Cerebellar cortex (tissue), 1 donor: ENCODE measurements at places on chromosomes 7 and 10.
A peak's percentile ranks its signal among the peaks of the same experiment; 100 is the strongest.

DNA sequence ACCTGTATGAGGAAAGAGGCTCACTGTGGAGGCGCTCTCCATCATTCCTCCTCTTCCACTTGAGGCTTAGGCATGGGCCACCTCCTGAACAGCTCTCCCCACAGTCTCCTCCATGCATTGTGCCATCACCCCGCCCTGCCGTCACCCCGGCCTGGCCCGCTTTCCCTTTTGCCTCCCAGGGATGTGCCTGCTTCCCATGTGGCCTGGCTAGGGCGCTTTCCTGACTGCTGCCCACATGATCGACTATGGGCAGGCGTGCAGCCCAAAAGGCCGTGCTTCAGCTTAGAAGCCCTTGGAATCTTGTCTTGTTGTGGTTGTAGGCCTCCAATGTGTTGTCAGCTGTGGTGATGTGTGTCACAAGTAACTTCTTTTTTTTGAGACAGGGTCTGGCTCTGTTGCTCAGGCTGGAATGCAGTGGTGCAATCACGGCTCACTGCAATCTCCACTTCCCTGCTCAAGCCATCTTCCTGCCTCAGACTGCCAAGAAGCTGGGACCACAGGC, 1.8 kb upstream of the ACTR3C start:
- no peak for DNase-seq

GRCh38 chr7:22329816-22330524, 27.0 kb downstream of the RAPGEF5 start:
- DNase-seq = no peak

- DNase-seq = peak; percentile 69
Observed at GRCh38 chr7:149147072-149147751, at the start of gene ZNF398. Gene ZNF398, plus strand, starts transcription at chr7:149147453. Its CDS starts 290 bp downstream, at chr7:149147743.

DNA sequence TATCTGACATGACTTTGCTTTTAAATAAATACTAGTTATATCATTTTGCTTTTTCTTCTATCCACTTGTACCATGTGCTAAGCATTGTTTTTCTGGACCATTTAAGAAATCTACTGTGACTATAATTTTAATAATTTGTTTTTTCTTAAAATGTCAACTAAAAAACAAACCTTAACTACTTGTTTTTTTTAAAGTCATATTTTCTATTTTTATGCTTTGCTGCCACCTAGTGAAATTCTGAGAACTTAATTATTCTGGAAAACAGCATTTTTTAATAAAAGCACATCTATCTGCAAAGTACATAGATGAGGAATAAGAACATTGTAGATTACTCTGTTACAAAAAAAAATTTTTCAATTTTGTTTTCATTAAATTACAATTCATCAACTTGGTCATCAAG, 47.4 kb downstream of the ORC5 start:
- DNase-seq = peak; percentile 75

DNA sequence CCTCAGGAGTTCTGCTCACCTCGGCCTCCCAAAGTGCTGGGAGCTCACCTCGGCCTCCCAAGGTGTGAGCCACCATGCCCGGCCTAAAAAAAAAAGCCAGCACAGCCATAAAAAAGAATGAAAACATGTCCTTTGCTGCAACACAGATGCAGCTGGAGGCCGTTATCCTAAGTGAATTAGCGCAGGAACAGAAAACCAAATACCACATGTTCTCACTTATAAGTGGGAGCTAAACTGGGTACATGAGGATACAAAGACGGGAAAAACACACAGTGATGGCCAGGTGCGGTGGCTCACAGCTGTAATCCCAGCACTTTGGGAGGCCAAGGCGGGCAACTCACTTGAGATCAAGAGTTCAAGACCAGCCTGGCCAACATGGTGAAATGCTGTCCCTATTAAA, 20.9 kb downstream of the PSPH start:
- no peak for DNase-seq

DNA sequence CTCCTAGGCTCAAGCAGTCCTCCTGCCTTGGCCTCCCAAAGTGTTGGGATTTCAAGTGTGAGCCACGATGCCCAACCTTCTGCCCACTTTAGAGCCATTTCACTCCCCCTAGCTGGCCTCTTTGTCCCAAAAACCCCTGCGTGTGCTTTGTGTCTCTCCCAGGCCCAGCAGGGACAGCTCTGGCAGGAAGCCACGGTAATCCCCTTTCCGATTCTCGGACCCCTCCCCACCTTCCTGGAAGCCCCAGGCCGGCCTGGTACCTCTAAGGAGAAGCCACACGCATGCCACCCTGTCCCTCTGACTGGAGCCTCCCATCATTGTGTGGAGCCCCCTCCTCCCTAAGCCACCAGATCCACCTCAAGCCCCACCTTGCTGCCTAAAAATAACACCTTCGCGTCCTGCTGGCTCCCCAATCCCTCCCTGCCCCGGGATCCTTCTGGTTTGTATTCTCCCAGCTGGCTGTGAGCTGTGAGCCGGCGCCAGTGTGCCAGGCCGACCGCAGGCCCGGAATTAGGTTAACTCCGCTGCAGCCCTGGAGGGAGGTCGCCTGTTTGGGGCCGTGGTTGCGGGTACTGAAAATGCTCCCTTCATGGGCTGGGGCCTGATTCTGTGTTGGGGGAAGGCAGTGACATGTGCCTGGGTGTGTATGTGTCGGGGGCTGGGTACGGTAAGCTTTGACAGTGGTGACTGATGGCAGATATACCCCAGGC, 16.4 kb upstream of the SRRM3 start:
- peak; percentile 70 for DNase-seq

GRCh38 chr7:20998309-20998708, 211.6 kb upstream of the SP8 start:
- no peak for DNase-seq

DNA sequence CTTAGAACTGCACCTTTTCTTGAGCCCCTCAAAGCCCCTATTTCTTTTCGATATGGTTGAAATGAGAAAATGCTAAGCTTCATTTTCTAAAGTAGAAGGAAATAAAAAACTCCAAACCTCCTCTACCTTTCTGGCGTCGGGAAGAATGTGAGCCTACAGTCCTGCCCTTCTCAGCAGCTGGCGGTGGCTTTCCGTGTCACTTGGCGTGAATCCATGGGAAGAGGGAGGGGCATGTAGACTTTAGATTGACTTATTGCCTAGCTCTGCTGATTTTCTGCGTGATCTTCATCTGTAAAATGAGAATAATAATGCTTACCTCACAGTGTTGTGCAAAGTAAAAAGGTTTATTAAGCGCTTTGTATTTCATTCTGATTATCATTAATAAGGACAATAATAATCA, 35.0 kb downstream of the PRR15 start:
- no peak for DNase-seq

DNA sequence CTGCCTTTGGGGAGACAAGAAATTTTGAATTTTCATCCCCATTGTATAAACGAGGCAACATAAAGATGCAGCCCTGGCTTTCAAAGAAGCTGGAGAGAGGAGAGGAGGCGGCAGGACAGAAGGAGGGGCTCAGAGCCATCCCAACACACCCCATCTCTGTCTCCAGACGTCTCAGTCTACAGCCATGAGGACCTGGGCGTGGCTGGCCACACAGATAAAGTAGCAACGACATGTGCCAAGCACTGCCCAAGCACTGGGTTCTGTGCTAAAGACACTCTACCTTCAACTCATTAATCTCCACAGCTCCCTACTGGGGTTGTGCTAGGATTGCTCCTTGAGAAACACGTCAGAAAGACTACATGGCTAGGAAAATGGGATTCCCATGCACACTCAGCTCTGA, 65.2 kb downstream of the DLG5 start:
- DNase-seq = no peak

DNA sequence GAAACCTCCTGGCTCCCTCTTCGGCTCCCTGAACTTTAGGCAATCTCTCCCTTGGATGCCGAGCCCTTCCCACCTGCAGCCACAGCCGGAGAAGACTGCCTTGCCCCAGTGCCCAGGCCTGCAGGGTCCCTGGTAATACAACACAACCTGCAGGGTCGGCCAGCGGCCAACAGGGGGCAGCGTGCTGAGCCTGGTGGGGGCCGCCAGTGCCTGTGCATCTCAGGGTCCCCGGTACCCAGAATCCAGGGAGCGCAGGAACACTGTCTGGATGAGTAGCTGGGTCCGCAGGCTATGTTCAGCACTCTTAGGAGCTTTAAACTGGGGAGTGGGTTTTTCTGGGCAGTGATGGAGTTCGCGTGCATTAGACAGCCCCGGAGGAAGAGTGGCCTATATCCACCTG, 17.5 kb upstream of the C10orf71 start:
- DNase-seq = no peak

- DNase-seq = no peak
Observed at GRCh38 chr10:90373911-90374310, 483.9 kb downstream of the HTR7 start.

- no peak for DNase-seq
Observed at GRCh38 chr10:65413001-65413400, 1512.8 kb upstream of the LRRTM3 start.

DNA sequence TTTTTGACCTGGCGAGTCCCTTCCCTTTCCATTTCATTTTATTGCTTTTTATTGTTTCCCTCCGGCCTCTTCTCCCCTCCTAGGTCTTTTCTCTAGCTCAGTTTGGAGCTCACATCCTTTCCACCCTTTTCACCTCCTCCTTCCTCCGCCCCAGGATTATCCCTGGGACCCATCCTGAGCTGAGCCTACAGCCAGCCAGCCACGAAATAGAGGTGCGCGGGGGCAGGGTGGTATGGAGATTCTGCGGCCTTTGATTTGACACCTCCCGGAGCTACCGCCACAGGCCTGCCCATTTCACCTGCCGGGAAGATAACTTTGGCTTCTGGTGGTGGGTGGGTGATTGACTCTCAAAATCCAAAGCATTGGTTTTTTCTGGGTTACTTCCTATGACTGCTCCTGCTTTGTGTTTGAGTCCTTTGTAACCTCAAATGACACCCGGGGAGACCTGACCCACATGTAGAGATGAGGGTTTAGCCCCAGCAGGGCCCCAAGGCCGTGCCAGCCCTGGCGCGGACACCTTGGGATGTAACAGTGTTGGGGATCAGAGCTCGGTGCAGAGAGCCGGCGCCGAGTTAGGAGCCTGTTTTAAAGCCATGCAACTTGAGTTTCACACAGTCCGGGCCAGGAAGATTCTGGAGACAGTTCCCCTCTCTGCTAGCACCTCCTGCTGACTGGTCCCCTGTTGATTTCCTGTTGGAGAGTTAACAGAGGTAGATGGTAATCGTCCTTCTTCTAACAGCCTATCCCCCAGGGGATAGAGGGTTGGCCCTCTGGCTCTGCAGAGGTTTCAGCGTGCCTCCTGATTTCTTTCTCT, 1.5 kb downstream of the DUSP5 start:
- peak; percentile 77 for DNase-seq

GRCh38 chr7:158329686-158330085, 257.9 kb downstream of the PTPRN2 start:
- no peak for DNase-seq

DNA sequence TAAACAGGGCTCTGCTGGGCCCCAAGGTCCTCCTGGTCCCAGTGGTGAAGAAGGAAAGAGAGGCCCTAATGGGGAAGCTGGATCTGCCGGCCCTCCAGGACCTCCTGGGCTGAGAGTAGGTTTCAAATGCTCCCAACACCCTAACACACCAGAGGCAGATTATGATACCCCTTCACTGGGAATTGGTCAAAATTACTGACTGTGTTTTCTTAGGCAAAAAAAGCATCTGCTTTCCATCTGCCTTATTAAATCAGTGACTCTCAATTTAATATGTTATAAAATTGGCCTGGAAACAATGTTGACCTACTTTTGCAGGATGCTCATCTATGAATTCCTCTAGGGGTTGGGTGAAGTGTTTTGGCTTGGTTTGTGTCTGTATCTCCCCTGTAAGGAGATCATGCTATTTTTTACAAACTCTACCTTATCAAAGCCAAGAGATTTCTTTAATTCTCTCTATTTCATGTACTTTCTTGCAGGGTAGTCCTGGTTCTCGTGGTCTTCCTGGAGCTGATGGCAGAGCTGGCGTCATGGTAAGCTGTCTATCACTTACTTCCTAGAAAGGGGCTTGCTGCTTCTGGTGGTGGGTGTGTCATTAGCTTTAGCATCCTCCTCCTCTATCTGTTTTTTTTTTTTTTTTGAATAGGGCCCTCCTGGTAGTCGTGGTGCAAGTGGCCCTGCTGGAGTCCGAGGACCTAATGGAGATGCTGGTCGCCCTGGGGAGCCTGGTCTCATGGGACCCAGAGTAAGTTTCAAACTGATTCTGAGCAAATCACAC, 15.9 kb downstream of the COL1A2 start:
- DNase-seq = no peak

- peak; percentile 7 for DNase-seq
Observed at GRCh38 chr10:91220954-91221675, 652 bp downstream of the PCGF5 start.

DNA sequence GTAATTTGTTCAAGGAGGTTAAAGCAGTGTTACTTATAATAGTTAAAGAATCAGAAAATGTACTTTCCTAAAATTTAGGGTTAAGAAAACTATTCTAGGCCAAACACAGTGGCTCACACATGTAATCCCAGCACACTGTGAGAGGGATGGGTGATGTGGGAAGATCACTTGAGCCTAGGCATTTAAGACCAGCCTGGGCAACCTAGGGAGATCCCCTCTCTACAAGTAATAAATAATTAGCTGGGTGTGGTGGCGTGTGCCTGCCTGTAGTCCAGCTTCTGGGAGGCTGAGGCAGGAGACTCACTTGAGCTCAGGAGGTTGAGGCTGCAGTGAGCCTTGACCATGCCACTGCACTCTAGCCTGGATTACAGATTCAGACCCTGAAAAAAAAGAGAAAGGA, 3.6 kb upstream of the STEAP2 start:
- DNase-seq = no peak

- no peak for DNase-seq
Observed at GRCh38 chr7:11786186-11786585, 45.8 kb downstream of the THSD7A start.

- no peak for DNase-seq
Observed at GRCh38 chr10:121369616-121370015, 228.6 kb downstream of the FGFR2 start.

DNA sequence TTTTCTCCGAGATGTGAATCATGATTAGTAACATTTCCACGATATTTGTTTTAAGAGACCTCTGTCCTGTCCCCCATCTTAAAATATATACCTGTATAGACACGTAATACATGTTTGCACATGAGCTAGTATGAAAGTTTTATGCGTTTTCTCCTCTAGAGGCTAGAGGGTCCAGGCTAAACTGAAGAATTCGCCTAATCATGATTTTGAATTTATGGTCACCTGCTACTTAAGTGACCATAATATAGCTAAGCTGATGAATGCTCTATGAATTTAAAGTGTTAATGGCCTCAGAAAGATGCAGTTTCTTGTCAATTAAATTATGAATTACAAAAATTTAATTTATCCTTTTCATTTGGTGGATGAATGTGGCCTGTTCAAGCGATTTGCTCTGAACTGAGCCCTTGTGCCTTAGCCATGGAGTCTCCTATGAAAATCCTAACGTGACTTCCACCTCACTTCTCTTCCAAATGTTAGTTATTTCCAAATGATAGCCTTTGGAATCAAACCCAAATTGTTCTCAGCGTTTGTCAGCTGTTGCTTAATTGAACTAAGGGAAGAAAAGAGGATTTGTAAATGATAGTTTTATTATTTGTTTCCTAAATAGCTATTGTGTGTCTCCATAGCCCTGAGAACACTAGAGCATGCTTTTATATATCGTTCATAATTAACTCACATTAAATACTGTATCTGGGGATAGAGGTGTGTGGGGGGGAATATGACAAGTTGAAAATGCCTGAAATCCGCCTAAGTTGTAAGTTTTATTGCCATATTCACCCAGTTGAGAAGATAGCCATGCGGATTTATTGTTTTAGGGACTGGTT, 2.3 kb downstream of the CELF2 start:
- DNase-seq = peak; percentile 62
